Ammon's horn (tissue), 1 donor: ENCODE measurements at places on chromosomes 5 and 9.

GRCh38 chr5:4720831-4721230, 419.3 kb upstream of the ADAMTS16 start:
- DNase-seq: no peak

DNA sequence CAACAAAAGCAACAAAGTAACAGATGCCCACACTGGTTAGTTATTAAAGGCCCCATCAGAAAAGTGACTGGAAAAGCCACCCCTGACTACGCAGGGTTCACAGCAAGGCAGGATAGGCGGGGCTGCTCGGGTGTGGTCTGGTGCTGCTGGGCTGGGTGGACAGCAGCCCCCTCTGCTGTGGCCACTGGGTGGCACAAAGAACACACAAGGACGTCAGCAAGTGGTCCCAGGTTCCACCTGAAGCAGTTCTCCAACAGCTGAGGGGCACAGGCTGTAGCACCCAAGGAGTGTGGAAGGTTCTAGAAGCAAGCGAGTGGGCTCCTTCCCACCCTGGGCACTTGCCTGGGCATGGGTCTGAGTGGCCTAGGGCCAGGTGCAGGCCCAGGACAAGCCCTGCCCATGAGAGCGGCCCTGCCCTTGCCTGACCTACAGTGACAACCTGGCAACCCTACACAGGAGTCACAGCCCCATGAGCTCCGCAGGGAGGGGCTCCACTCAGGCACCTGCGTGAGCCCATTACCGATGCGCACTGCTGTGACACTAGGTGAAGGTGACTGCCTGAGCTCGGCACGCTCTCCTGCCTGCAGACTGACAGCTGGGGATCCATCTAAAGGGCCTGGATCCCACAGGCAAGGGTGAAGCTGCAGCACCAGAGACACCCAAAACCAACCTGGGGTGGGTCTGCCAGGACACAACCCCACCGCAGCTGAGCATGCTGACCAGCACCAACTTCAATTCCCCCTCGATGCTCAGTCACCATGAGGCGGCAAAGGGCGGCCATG, 8.1 kb downstream of the BRD9 start:
- no peak for DNase-seq

GRCh38 chr9:911005-911404, 65.5 kb upstream of the DMRT3 start:
- no peak for DNase-seq

- DNase-seq: no peak
Measured at GRCh38 chr9:91378695-91379127, 17.0 kb upstream of the AUH start.

DNA sequence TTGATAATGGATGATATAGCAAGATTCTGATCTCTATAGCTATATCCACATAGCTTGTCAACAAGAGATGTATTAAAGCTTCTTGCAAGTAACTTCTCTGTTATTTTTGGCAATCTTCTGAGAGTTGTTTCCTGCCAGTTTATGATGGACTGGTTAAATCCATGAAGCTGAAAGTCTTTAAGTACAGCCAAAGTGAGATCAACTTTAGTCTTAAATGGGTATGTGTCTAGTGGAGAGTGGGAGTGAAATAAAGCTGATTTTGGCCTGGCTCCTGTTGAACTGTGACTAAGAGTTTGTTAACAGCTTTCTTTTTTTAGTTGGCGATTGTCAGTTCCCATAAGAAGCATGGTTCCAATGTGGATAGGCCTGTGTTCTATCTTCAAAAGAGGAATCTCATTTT, 350.9 kb upstream of the PCSK5 start:
- no peak for DNase-seq

DNA sequence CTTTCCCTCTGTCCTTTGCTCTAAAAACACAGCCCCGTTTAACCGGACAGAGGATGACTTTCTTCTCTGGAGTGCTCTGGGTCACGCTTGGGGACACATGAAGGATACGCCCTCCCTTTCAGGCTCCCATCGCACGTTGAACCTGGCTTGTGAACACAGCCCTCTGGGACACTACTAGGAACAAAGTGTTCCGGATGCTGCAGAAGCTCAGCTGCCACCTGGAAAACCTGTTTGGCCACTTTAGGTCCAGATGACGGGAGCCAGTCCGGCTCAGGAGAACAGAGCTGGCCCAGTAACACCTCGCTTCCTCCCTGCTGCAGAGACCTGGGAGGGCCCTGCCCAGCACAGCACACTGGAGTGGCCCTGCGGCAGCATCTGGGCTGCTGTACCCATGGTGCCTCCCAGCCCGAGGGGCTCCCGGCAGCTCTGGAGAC, 60.1 kb downstream of the GADD45G start:
- DNase-seq: no peak

DNA sequence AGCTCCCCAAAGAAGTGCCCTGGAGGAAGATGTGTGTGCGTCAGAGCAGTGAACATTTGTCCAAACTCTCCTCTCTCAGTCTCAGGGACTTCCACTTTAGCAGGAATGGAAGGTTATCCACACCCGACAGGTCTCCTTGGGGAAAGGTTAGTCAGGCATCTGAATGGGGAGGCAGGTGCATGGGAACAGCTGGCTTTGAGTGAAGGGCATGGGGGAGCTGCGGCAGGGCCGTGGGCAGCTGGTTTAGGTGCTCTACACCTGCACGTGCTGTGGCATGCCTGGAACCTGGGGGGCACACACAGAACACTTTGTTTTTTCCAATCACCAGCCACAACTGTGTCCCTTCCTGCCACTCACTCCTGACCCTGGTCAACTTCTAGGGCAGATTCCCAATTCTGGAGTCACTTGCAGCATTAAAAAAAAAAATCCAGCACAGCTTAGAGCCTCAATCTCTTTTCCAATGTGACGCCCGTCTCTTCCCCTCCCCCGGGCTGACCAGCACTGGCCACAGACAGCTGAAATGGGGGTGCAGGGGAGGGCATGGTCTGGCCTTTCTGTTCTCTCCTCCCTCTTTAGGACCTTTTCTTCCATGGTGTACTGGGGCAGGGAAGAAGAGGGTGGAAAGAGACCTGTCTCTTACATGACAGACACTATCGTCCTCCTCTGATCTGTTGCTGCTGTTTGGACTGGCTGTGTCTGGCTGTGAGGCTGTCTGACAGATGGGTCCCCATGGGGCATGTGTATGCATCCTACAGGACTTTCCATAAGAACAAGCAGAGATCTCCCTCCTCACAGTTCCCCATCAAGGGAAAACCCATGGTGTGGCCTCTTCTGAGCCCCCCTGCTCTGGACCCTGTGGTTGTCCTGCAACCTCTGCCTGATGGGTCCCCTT, 9.5 kb upstream of the IL3 start:
- DNase-seq: no peak

- DNase-seq: no peak
Measured at GRCh38 chr9:138103111-138103848, 225.7 kb downstream of the CACNA1B start.

DNA sequence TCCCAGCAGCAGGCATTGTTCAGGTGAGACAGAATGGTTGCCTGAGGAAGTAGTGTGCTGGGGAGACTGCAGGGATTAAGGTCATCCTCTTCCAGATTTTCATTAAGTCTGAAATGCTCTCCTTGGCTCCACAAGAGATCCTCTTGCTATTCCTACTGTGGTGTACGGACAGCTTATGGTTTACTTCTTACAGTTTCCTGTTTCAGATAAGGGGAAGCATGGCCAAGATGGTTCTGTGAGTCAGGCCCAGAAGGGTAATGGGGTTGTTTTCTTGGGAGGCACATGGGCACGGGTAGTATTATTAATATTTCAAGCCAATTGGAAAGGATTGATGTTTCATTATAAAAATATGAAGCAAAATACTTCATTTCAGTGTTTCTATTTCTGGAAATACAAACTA, 42.9 kb downstream of the GLRX start:
- DNase-seq: no peak

- no peak for DNase-seq
Measured at GRCh38 chr5:8981016-8981415, 564.9 kb downstream of the SEMA5A start.

GRCh38 chr9:17588941-17589340, 10.1 kb downstream of the SH3GL2 start:
- DNase-seq: no peak

DNA sequence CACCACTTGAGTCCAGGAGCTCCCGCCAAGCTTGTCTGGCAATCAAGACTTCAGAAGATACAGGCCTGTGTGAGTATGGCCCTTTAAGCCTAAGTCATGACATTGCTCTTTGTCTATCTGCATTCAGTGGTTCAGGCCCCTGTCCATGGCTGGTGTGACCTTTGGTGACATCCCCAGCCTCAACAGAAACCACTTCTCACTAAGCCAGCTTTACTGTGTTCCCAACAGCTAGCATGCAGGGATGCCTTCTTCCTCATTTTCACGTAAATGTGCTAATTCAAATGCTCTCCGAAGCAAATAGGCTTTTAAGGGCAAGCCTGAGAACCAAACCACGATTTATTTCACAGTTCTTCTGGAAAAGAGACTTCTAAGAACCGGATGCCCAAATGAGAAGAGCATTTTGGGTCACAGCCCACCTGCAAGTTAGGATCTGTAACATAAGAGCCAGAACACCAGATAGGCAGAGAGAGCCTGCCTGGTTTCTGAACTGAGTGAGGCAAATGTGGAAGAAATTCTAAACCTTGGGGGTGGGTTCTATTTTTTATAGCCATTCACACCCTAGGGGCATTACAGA, 14.9 kb downstream of the CD180 start:
- DNase-seq: peak; percentile 60

- DNase-seq: peak; percentile 64
Measured at GRCh38 chr9:106286249-106286648, 576.7 kb upstream of the ZNF462 start.

DNA sequence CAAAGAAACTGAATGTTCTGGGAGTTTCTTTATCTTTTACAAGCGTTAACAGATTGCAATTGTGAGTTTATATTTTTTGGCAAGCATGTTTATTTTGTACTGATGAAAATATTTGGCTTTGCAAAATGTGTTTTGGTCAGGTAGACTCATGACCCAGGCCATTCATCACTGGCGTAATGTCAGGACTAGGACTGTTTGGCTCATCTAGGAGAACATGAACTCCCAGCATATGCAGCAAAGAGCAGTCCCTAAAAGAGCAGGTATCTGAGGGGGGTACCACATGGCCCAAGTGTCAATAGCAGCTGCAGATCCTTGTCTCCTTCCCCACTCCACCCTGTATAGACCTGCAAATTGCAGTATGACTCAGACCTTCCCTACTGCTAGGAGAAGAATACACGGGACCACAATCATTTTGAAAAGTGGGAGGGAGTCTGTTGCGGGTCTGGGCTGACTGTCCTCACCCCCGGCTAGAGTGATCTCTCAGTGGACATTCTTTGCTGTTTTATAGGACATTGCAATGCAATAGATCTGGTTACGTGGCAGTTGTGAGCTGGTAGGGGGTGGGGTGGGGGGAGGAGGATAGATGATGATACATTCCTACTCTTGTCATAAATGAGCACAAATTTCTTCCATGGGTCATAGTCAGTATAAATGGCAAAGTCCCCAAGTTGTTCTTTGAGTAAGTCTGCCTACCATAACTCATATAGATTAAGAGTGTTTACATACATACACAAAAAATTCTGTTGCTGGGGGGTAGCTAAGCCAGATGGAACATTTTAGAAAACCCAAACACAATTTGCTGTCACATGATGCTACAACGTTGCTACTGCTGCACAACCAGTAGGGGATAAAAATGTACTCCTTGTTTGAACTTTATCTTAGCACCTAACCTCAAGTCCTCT, 20.8 kb upstream of the SNCAIP start:
- DNase-seq: no peak

GRCh38 chr5:96067251-96067650, 105.6 kb upstream of the ELL2 start:
- no peak for DNase-seq

DNA sequence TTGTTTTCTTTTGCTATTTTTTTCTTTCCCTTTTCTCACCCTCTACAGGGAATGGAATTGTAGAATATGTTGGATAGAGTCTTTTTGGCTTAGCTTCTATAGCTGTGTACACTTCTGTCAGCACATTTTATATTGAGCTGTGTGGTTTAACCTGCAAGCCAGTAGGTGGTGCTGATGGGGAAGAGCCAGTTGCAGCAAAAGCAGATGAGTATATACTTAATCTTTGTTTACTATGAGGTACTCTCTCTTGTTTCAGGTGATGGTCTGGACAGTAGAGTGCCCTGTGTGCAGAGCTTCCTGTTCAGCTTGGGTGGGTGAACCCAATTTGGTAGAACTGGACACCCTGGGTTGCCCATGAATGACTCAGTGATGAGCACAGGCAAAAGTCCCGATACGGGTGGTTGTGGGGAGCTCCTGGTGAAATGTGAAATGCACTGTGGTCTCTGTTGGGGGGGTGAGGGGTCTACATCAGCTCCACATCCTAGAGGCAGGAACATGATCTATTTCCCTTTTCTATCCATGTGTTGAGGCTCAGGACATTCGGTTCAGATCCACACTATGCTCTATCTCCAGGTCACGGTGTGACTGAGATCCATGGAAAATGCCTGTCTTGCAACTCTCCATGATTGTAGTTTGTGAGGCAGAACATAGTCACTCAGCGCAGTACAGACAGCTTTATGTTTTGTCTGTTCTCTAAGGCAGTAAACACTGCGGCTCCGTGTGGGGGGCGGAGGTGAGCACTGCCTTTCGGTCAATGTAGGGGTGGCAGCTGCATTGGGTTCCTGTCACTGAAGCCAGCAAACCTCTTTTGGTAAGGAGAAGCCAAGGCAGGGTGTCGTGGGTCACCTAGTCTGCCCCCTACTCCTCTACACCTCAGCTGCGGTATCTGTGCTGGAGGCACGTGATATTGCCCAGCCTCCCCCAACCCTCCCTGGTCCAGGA, 353.2 kb downstream of the PRR16 start:
- no peak for DNase-seq

DNA sequence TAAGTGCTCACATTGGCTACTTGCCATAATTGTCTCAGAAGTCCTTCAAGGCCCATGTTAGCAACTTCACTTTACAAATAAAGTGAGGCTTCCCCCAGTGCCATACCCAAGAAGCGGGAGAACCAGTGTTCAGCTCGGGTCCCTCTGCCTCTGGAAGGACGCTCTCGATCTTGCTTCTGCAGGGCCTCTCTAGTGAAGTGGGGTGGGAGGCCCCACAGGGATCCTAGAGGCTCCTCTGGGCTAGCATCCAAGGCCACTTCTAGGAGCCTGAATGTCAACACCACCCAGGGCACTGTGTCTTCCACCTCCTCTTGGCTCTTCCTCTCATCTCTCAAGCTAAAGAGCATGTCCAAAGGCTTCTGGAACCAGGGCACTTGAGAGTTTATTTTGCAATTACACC, 282.5 kb downstream of the GADD45G start:
- no peak for DNase-seq

DNA sequence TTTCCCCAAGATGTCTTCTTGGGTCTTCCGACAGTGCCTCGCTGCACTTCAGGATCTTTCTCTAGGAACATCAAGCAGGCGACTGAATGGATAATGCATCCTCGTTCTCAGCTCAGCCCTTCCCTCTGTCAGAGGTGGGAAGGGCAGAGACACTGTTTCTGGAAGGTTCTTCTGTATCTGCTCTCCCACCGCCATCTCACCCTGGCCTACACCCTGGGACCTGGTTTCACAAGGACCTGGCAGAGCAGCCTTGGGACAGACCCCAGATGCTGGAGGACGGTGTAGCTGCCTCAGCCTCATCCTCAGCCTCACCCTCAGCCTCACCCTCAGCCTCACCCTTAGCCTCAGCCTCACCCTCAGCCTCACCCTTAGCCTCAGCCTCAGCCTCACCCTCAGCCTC, 18.5 kb downstream of the MRPL36 start:
- DNase-seq: no peak

GRCh38 chr9:131525643-131526565, 5.2 kb downstream of the UCK1 start:
- peak; percentile 91 for DNase-seq
